Activated T-cell treated with anti-CD3 and anti-CD28 coated beads for 48 hours (primary cell): ENCODE measurements at places on chromosomes 5 and 9.

DNA sequence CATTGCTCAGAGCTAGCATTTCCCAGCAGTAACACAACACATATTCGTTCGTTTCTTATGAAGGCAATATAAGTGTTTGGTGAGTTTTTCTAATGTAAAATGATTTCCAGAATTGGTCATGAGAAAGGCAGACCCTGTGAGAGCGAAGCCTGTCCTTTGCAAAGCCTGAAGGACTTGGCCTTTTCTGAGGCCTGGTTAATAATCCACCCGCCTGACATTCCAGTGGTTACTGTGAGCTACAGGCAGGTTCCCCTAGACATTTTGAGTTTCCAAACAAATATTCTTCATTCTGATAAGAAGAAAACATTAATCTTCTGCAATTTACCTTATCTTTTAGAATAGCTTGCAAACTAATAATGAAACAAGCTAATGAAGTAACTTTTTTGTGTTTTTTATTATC lies 38.0 kb downstream of the ADAMTS16 start:
- no peak for DNase-seq

DNA sequence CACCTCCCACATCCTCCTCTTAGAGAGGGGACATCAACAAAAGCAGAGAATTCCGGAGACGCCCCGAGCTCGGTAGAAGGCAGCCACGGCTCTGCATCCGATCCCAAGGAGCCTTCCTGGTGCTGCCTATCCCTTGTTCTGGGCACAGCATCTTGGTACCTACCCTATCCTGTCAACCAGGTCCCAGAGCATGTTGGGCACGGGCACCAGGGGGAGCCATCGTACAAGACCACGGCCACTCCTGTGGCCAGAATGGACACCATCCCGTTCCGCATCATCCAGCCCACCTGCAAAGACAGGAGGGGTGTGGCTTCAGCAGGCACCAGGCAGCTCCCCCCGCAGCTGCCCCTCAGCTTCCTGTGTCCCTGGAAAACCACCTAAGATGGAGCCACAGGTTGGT lies 62.7 kb upstream of the ZNF354A start:
- peak; percentile 12 for DNase-seq

- DNase-seq, result no peak
Observed at GRCh38 chr9:128175726-128176125, 15.6 kb downstream of the CIZ1 start.

- DNase-seq, result no peak
Observed at GRCh38 chr9:82369251-82369945, 380.8 kb downstream of the SPATA31D1 start.

DNA sequence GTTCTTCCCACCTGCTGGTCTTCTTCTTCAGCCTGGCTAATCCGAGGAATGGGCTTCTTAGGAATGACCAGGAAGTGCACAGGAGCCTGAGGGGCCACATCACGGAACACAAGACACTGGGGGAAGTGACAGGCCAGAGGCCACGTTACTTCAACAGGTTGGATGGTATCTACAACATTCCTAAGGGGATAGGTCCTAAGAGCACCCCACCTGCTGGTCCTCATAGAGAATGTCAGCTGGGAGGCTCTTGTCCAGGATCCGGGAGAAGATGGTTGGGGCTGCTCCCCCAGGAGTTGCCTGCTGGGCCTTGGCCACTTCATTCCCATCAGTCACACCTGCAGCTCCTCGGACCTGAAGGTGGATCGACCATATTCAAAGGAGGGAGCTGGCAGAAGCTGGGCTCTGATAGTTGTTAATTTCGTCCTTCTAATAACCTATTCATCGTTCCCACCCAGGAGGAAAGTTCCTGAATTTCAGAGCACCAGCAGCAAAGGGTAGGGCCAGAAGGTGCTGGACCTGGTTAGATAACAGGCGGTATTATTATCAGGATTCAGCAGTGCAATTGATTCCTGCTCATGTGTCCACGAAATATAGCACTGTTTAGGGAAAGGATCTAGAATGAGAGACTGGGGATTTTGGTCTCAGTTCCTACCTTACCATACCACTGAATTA lies 1.3 kb downstream of the HINT2 start:
- DNase-seq, result no peak

DNA sequence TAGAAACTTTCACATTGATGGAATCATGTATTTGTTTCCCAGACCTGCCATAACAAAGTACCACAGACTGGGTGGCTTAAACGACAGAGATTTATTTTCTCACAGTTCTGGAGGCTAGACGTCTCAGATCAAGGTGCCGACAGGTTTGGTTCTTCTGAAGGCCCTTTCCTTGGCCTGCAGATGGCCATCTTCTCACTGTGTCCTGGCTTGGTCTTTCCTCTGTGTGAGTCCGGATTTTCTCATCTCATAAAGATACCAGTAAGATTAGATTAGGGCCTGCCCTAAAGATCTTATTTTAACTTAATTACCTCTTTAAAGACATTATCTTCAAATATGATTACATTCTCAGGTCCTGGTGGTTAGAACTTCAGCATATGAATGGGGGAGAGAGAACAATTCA lies 5.8 kb downstream of the USP20 start:
- DNase-seq, result no peak

DNA sequence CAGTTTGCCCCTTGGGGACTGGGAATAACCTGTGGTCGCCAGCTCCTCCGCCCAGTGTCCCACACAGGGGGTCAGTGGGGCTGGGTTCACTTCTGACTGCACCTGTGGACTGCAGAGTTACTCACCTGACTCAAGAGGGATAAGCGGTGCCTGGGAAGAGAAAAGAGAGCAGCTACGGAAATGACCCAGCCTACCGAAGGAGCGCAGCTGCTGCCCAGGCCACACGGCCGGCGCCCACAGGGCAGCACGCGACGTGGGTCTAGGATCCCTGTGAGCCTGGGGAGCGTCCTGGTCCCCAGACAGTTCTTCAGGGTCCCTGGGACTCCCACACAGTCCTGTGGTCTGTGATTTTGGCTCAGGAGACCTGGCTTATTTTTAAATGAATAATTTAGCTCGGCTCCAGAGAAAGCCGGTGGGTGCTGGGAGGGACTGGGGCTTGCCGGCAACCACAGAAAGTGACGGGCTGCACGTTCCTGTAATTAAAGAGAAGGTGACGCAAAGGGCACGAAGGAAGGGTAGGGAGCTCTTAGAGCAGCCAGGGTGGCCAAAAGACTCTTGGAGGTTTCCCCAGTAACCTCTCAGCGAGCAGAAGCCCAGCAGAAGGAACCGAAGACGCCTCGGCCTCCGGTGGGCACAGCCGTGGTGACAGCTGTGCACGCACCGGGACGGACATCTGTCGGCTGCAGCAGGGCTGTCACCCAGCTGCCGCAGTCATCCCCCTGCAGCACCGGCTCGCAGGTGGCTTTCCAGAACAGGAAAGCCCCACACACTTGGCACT lies 97.5 kb upstream of the FCN2 start:
- no peak for DNase-seq
